ENCODE measurements at places on chromosomes 1 and 21.

- no peak for DNase-seq
Measured at GRCh38 chr1:223708001-223708359, 4.4 kb upstream of the CAPN2 start.

- DNase-seq: no peak
Measured at GRCh38 chr1:225137976-225138375, 208.5 kb downstream of the DNAH14 start.

DNA sequence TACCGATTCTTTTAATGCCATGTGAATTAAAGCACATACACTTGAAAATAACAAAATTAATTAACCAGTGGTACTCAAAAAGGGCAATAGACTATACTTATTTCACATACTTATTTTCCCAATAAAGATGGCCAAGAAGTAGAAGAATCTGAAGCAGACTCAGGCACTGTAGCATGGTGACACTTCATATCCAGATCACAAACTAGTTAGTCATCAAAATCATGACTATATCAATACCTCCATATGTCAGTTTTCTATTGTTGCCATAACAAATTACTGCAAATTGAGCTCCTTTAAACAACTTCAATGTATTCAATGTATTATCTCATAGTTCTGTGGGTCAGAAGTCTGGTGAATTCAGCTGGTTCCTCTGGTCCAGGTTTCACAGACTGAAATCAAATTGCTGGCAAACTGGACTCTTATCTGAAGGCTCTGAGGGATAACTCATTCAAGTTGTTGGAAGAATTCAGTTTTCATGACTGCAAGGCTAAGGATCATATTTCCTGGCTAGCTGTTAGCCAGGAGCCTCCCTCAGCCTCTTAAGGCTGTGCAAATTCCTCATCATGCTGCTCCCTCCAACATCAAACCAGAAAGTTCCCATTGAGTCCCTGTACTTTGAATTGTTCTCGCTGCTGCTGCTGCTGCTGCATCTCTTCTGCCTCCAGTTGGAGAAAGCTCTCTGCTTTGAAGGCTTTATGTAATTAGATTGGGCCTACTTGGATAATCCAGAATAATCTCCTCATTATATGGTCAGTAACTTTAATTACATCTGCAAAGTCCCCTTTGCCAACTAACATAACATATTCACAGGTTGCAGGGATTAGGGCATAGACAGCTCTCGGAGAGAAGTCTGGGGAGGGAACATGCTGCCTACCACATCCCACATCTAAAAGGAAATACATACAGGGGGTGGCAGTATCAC is 91.5 kb downstream of the MRPL39 start:
- no peak for DNase-seq

DNA sequence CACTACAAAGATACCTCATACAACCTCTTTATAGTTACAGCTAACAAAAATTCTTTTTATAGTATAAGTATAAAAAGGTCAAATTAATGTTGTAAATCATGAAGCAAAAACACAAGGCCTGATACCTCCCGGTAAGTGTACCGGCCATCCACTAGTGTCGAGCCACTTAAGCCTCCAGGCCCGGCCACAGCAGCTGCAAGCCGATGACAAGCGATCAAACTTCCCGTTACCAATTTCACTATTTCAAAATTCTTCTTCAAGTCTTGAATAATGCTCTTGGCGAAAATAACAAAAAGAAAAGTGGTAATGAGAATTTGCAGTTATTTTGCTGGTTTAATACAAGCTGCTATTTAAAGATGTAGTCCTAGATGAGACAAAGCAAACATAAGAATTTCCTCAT is 67.6 kb downstream of the USP24 start:
- DNase-seq: no peak

GRCh38 chr1:86887479-86888162 is 26.3 kb downstream of the SELENOF start:
- no peak for DNase-seq

DNA sequence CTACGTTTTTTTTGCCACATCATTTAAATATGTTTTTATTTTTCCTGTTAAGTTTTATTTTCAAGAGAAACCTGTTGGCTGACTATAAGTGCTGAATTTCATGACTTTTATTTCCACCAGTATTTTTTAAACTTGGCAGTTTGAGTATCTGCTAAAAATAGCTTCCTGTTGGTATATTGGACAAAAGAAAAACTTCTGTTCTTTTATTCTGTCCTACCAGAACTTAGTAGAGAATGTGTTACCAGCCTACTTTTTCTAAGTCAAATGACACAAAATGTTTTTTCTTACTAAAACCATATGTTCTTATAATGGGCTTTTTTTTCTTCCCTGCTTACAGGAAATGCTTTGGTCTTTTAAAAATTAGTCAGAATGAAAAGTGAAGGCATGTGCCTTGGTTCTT is 7.6 kb downstream of the DR1 start:
- no peak for DNase-seq

GRCh38 chr1:227756172-227756959 is 21.1 kb downstream of the SNAP47 start:
- no peak for DNase-seq

DNA sequence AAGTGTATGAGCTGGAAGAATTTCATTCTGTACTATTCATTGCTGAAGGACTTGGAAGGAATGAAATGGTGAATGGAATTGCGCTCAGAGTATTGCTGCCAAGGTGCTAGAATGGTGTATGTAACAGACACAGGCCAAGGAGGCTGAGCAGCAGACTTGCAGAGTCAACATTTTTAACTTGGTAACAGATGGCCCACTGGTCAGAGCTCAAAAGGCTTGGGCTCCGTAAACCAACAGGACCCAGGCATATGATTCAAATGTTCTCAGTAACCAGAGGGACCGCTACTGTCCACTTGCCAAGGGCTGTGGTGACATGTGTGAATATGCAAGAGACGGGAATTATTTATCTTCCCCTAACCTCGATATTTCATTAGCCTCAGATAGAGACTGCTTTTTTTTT is 28.8 kb upstream of the PTGFRN start:
- no peak for DNase-seq

GRCh38 chr1:101013776-101014175 is 11.8 kb downstream of the DPH5 start:
- DNase-seq: no peak

GRCh38 chr1:44460107-44460882 is 55.2 kb downstream of the RNF220 start:
- no peak for DNase-seq

GRCh38 chr1:20507248-20507563 is 745 bp downstream of the MUL1 start:
- no peak for DNase-seq

DNA sequence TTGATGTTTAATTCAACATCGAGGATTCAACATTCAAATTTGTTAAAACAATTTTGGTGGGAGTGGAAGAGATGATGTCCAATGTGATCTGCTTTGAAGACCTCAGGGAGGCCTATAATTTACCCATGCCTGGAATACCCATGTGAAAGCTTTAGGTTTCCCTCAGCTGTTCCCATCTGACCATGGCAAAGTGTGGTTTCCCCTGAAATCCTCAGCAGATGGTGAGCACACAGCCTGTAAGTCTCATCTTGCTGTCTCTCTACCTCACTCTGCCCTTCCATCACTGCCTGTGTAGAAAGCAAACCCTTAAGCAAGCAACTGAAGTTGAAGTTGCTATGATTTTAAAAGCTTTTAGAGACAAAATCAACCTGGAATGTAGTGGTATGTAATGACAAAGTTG is 80.1 kb upstream of the ATF3 start:
- DNase-seq: no peak

DNA sequence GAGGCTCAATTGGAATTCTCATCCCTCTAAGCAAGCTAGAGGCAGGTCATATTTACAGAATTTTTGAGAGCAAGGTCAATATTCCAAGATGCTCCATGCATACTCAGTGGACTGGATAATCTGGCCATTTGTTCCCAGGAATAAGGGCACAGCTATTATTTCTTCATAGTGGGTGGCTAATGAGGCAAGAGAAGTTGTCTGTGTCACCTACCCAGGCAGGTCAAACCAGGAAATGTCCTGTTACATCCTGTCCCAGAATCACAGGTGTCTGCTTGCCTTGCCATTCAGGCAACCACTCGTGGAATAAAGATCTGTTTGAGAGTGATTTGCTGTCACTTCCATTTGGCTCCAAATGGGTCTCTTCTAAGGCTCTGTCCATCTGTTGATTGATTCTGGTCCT is 85.2 kb upstream of the ZP4 start:
- DNase-seq: no peak

GRCh38 chr1:165073185-165074007 is 283.1 kb downstream of the LMX1A start:
- peak; percentile 32 for DNase-seq

DNA sequence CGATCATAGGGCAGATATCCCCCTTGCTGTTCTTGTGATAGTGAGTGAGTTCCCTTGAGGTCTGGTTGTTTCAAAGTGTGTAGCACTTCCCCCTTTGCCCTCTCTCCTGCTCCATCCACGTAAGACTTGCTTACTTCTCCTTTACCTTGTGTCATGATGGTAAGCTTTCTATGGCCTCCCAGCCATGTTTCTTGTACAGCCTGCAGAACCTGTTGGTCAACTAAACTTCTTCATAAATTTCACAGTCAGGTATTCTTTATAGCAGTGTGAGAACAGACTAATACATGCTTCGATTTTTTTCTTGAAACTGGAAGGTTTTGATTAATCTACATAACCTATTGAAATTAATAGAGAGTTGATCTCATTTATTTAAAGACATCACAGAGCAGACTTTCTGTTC is 302.5 kb upstream of the PBX1 start:
- DNase-seq: no peak

GRCh38 chr21:33908760-33909159 is 6.8 kb downstream of the ATP5PO start:
- no peak for DNase-seq

- no peak for DNase-seq
Measured at GRCh38 chr1:98157524-98158313, 236.9 kb upstream of the DPYD start.

DNA sequence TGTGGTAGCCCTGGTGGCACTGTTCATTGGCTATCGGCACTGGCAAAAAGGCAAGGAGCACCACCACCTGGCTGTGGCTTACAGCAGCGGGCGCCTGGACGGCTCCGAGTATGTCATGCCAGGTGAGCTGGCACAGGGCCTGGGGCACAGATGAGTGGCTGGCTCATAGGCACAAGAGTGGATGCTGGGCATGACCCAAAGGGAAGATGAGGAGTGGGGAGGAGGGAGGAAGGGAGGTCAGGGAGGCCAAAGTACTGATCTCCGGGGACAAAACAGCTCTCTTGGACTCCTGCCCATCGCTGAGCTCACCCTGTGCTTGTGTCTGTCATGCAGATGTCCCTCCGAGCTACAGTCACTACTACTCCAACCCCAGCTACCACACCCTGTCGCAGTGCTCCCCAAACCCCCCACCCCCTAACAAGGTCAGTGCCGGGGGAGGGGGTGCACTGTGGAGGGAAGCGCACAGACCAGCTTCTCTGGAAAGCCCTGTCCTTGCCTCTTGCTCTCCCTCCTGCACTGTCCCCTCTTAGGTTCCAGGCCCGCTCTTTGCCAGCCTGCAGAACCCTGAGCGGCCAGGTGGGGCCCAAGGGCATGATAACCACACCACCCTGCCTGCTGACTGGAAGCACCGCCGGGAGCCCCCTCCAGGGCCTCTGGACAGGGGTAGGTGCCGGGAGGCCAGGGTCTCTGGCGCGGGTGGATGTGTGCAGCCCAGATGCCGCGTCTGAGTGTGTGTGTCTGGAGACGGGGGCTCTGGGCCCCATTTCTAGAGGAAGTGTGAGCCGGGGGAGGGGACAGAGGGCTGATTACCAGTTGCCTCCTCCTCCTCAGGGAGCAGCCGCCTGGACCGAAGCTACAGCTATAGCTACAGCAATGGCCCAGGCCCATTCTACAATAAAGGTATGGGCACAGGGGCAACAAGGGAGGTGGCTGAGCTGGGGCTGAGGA is 7.3 kb upstream of the LRRC71 start:
- DNase-seq: no peak

DNA sequence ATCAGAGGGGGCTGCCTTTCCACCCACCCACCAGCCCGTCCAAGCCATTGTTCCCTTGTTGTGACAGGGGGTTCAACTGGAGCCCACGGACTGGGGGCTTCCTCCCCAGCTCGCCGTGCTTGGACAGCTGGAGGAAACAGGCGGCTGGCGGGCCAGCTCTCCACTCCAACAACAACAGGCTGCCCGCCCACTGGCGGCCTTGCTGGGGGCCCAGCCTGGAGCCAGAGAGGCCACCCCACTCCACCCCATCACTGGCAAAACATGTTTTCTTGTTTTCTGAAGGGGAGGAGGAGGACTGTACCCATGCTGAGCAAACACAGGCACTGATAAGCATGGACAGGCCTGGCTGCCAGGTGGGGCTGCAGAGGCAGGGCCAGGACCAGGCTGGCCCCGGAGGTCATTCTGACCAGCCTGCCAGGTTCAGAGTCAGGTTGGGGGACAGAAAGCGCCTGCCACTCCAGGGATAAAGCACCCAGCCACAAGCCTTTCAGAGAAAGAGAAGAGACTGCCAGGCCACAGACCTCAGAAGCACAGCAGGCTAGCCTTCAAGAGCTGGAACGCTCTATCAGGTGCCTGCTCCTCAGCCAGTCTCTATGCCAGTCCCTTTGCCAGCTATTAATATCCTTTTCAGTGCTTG is 32.8 kb downstream of the GJA4 start:
- DNase-seq: no peak

- no peak for DNase-seq
Measured at GRCh38 chr1:116671912-116672311, 4.4 kb upstream of the IGSF3 start.

GRCh38 chr1:183945428-183946319 is 91.9 kb downstream of the COLGALT2 start:
- no peak for DNase-seq

DNA sequence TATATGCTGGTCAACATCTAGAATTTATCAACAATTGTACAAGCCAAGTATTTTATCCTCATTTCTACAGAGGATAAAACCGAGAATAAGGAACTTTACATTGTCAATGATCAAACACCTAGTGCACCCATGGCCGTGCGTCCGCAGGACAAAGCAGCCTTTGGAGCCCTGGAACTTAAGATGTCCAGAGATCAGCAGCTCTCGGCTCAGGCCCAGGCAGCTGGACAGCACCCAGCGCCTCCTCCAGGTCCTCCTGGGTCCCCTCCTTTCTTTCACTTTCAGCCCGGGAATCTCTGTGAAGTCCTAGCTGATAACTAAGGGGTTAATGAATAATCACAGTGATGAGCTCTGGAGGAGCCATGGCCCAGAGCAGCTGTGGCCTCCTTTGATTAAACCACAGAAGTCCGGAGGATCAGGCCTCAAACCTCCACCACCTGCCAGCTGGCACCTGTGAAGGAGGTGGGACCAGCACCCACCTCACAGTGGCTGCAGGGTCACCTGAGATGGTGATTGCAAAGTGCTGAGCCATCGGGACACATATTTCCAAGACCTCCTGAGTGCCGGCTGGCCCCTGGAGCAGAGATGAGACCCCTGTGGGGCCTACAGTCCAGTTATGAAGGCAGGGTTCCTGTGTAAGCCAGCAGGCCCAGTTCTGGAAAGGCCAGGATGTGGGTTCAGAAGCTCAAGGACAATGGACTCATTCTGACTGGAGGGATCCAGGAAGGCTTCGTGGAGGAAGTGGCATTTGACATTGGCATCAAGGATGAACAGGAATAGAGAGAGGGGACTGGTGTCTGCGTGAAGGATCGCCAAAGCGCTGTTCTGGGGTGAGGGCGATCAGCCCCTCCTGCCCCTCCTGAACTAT is 11.6 kb upstream of the SAMD11 start:
- no peak for DNase-seq

GRCh38 chr1:113307771-113308445 is 82.4 kb upstream of the MAGI3 start:
- DNase-seq: no peak
